Esophagus muscularis mucosa (tissue), 4 donors: ENCODE measurements at places on chromosomes 3 and 15. TPM values are rescaled to one million over a fixed set of nuclear protein-coding genes. Genes with fewer than 3 reads are reported as not detected.

RLBP1 gene
- 0.13 TPM for total RNA-seq

OXSM gene
- 8.2 TPM for total RNA-seq

SPPL2A gene
- 122 TPM for total RNA-seq

GRCh38 chr3:73508330-73508954 is 116.3 kb downstream of the PDZRN3 start:
- H3K4me3 ChIP-seq = no peak overlapping the region
- no peaks in the 10 kb centered on the region for H3K27me3 ChIP-seq
- H3K4me1 ChIP-seq = peaks cover 86% of the 10 kb centered on the region
- H3K36me3 ChIP-seq = no peaks in the 10 kb centered on the region

DNA sequence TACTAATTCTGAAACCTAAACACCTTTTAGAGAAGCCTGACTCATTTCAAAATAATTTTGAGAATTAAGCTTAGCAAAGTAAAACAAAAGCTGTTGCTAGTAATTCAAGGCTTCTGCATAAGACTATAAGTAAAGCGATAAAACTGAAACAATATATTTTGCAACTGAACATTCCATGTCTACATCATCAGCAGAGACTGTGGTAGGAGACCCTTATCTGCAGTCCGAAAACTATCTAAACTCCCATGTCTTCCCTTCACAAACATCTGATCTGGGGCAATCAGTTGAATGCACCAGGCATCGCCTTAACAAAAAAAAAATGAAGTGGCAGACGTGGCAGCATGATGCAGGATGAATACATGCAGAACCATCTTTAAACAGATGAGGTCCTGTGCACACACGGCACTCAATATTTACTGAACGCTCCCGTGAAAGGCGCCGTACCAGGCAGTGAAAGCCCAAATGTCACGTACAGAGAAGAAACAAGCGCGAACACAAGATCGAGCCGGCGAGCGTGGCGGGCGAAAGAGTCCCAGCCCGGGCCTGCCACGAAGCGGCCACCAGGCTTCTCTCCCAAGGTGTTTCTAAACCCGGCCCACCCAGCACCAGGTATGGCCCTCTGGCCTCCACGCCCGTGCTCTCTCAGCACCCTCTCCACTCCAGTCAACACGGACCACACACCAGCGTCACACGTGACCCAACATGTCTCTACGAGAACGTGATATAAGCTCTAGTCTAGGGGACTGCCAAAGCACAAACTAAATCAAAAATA is 63.0 kb downstream of the CHSY1 start:
- DNase-seq = no peak
- H3K4me1 ChIP-seq = peaks cover 60% of the 10 kb centered on the region
- H3K4me3 ChIP-seq = peak overlapping the region; percentile 43
- H3K27ac ChIP-seq = peak overlapping the region; percentile 70
- no peaks in the 10 kb centered on the region for H3K27me3 ChIP-seq
